Dermis blood vessel endothelial cell (primary cell): ENCODE measurements at places on chromosomes 7 and 10. TPM values are rescaled to one million over a fixed set of nuclear protein-coding genes. Genes with fewer than 3 reads are reported as not detected.

DNA sequence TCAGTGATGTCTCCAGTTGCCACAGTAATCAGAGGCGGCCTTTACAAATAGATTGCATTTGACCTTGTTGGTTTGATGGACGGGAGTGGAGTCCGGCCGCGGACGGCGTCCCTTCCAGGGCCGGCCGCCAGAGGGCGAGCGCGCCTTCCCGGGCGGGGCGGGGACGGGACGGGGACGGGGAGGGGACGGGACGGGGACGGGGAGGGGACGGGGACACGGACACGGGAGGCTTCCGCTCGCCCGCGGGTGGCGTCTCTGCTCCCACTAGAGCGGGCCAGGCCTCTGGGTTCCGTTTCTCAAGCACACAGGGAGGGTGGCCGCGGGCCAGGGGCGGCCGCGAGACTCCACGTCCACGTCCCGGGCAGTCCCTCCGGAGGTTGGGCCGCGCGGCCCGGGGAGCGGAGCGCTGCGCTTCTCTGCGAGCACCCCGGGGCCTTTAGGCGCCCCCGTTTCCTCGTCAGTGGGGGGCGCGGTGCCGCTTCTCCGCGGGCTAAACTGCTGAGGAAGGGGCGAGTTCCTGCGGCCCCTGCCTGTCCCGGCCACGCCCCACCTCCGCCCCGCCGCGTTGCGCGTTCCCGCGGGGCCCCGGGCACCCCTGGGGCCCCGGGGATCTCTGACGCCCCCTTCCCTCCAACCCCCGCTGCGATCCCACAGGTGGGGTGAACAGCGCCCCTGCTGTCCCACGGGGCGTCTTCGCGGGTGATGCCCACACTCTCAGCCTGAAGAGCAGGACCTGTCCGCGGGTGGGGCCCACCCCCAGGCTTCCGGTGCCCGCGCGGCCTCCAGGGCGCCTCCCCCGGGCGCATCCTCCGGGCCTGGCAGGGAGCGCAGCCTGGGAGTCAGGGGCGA, 84.2 kb upstream of the MKI67 start:
- DNase-seq, result peak; percentile 73

Gene CYP26C1
- 1.9 and 5.4 TPM in 2 replicates for total RNA-seq

Gene SLC13A1
- total RNA-seq, result not detected in 2 replicates

Gene PPIA
- total RNA-seq, result 3,103 and 4,000 TPM in 2 replicates

- peak; percentile 58 for DNase-seq
These were observed 4.1 kb downstream of the NHLRC2 start for GRCh38 chr10:113858541-113858940.

- no peak for DNase-seq
These were observed 57.6 kb downstream of the MALSU1 start for GRCh38 chr7:23356726-23357125.

DNA sequence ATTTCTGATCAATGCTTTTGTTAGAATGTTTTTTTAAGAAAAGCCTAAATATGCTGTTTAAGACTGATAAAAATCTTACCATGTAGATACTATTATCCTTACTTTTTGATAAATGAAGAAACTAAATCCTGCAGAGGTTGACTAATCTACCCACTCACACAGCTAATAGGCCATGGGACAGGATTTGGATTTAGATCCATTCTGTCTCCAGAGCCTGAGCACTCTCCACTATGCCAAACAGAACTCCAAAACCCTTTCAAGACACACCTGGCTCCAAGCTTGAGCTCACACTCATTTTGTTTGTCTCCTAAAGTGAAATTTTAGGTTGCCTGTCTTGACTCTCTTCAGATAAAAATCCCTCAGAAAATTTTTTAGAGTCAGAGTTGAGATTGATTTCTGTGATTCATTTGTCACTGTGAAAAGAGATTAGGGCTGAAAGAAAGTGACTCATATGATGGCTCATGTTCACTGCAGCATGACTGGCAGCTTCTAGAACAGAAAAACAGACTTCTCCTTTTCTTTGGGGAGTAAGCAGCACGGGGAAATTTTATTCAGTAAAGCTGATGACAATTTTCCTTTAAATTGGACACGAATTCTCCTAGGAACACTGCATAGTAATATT, 132.3 kb upstream of the POT1 start:
- DNase-seq, result peak; percentile 68
